ENCODE measurements at places on chromosomes 7 and 10. TPM values are rescaled to one million over a fixed set of nuclear protein-coding genes. Genes with fewer than 3 reads are reported as not detected.

GRCh38 chr7:5424749-5425506, 1.3 kb upstream of the TNRC18 start:
- no peaks in the 10 kb centered on the region for H3K4me1 ChIP-seq
- H3K27ac ChIP-seq, result peak overlapping the region; percentile 99
- H3K27me3 ChIP-seq, result no peaks in the 10 kb centered on the region
- peak overlapping the region; percentile 59 for H3K4me3 ChIP-seq
- peak; percentile 33 for DNase-seq
- peaks cover 6% of the 10 kb centered on the region for H3K36me3 ChIP-seq

DNA sequence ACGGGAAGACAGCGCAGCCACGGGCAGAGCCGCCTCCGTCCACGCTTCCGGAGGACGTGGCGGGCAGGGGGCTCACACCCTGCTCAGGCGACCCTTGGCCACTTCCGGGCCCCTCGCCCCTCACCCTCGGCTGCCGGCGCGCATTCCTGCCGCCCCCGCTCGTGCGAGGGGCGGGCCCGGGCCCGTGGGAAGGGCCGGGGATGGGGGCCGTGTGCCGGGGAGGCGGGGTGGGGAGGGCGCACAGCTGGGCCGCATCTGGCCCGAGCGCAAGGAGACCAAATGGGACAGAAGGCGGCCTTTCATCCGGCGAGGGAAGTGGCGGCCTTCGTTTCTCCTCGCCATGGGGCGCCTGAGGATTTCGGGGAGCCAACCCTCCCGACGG, 846 bp upstream of the LFNG start:
- no peak overlapping the region for H3K4me3 ChIP-seq
- no peaks in the 10 kb centered on the region for H3K36me3 ChIP-seq
- no peak for DNase-seq
- H3K4me1 ChIP-seq, result peaks cover 28% of the 10 kb centered on the region

Gene CHST3
- total RNA-seq, result 10.6 TPM

- no peak for DNase-seq
- 0 out of 2 replicates have a peak, but pooled peaks cover 2% of the 10 kb centered on the region for H3K4me1 ChIP-seq
- H3K27ac ChIP-seq, result no peak overlapping the region
- H3K4me3 ChIP-seq, result no peak overlapping the region
- H3K27me3 ChIP-seq, result no peaks in the 10 kb centered on the region
Measured at GRCh38 chr10:126102636-126103035, 206.3 kb downstream of the FANK1 start.

Gene HTRA1
- 23.1 TPM for total RNA-seq

GRCh38 chr7:44698046-44698580, 50.5 kb upstream of the ZMIZ2 start:
- peaks cover 46% of the 10 kb centered on the region for H3K36me3 ChIP-seq
- no peak overlapping the region for H3K27ac ChIP-seq
- no peaks in the 10 kb centered on the region for H3K27me3 ChIP-seq
- H3K4me1 ChIP-seq, result peaks cover 4% of the 10 kb centered on the region

- peak; percentile 74 for DNase-seq
- no peak overlapping the region for H3K27ac ChIP-seq
- H3K27me3 ChIP-seq, result no peaks in the 10 kb centered on the region
- H3K36me3 ChIP-seq, result no peaks in the 10 kb centered on the region
- no peak overlapping the region for H3K4me3 ChIP-seq
Measured at GRCh38 chr7:80294346-80294745, 159.7 kb downstream of the GNAI1 start.

Gene FGL2
- total RNA-seq, result 1.3 TPM

GRCh38 chr10:15254808-15255648, 86.5 kb upstream of the NMT2 start:
- H3K4me3 ChIP-seq, result no peak overlapping the region
- H3K27me3 ChIP-seq, result no peaks in the 10 kb centered on the region
- no peaks in the 10 kb centered on the region for H3K4me1 ChIP-seq

Measured in IMR-90 (cell line).